NCI-H1105 treated with DMSO at 0.1 percent for 48 hours (cell line): ENCODE measurements at places on chromosomes 2 and 18.
A peak's percentile ranks its signal among the peaks of the same experiment; 100 is the strongest.

GRCh38 chr2:55985406-55985805, 61.8 kb upstream of the EFEMP1 start:
- DNase-seq, result no peak

DNA sequence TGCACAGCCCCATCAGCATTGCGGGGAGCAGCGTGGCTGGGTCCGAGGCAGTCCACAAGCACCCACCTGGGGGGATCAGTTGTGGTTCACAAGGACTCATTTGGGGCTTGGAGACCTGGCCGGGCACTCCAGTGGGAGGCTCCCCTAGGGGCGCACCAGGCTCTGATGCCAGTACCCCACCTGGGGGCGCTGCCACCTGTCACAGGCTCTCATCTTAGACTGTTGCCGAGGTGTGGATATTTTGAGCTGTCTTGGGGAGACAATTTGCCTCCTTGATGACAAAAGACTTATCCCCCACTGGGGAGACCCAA, 3.0 kb downstream of the ADRA2B start:
- no peak for DNase-seq

- no peak for DNase-seq
Observed at GRCh38 chr2:128236491-128237035, 82.1 kb downstream of the HS6ST1 start.

DNA sequence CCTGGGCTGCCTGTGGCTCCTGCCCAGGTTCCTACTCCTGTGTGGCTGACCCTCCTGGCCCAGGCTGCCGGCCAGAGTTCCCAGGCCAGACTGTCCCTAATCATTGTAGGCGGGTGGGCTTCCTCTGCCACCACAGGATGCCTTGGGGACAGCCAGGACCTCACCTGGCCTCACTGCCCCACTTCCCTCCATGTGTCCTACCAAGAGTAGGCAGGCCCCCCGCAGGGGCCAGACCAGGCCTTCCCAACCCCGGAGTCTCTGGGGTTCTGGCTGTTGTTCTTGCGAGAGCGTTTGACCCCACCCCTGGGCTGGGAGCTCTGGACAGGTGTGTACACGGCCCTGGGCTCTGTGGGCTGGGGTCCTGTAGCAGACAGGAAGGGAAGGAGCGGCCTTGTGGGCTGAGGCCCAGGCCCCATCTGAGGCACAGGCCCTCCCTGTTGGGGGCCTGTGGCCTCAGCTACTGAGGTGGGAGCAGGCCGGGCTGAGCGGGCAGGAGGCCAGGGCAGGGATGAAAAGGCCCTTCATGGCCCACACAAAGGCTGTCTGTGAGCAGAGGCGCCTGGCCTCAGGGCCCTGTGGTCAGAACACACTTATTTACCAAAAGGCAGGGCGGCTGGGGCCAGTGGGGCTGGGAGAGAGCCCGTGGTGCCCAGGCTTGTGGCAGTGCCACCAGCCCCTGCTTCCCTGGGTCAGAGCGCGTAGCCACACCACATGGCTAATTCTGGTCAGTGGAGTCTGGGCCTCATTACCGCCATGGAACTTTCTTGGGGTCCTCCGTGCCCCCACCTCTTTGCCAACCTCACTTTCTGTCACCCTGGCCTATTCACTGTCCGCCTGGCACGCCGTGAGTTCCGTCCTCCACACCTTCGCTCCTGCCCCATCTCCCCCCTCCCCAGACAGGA, 2.0 kb downstream of the SNORC start:
- no peak for DNase-seq

DNA sequence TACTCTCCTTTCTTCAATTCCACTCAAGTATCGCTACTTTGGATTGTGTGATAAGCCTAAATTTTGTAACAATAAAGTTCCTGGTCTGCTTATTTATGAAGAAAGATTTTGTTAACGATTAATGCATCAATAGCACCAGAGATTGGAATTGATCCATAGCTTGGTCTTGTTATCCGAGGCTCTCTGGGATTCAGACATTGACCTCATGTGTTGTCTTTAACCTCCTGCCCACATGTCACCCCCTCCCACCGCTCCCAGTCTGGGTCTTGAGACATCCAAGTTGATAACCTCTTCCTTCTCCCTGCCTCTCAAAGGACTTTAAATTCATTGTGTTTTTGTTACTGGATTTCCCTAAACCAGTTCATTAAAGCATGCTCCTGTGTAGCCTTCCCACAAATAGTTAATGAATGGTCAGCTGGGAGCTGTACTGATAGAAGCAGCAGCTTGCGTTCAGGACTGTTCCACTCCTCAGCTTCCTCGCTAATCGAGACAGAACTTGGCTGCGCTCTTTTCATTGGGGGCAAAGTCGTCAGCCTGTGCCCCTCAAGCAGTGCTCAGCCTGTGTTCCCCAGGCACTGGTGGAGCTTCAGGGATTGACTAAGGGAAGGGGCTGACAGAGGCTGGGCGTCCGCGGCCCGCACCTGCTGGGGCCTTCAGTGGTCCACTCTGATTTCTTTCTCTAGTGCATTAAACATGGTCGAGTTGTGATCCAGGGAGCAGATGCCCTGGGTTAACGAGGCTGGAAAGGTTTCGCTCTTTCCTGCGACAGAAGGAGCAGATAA, 18.9 kb downstream of the ASB1 start:
- no peak for DNase-seq

GRCh38 chr18:32478317-32478716, 7.6 kb upstream of the GAREM1 start:
- no peak for DNase-seq

GRCh38 chr2:238119756-238120462, 18.6 kb upstream of the KLHL30 start:
- no peak for DNase-seq

- no peak for DNase-seq
Observed at GRCh38 chr2:199278099-199278498, 179.6 kb downstream of the SATB2 start.

- no peak for DNase-seq
Observed at GRCh38 chr18:35178260-35178659, 62.6 kb upstream of the ZNF397 start.

GRCh38 chr2:221779614-221780067, 207.5 kb upstream of the EPHA4 start:
- no peak for DNase-seq

DNA sequence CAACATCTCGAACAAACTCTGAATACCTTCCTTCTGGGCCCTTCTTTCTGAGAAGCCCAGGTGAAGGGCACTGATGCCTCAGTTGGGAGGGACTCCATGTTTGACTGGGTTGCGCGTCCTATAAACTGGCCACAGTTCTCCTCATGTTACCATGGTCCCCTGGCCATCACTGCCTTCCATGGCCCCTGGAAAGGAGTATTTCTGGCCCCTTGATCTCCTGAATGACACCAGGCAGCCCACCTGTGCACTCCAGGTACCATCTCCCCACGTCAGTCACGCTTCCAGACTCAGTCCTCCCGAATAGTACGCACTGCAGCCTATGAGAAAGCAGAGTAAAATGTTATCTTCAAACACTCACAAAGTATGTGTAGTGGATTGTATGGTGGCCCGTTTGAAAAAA, 73.9 kb downstream of the ACKR3 start:
- no peak for DNase-seq

DNA sequence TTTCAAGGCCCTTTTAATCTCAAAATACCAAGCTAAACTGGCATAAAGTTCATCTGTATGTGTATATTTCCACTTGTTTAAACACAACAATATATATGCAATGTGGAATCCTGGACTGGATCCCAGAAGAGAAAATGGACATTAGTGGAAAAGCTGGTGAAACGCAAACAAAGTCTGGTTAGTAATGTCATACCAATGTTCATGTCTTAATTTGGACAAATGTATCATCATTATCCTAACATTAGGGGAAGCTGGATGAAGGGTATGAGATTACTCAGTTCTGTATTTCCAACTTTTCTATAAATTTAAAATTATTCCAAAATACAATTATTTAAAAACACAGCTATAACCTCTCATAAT, 3.8 kb downstream of the SP3 start:
- DNase-seq, result no peak

DNA sequence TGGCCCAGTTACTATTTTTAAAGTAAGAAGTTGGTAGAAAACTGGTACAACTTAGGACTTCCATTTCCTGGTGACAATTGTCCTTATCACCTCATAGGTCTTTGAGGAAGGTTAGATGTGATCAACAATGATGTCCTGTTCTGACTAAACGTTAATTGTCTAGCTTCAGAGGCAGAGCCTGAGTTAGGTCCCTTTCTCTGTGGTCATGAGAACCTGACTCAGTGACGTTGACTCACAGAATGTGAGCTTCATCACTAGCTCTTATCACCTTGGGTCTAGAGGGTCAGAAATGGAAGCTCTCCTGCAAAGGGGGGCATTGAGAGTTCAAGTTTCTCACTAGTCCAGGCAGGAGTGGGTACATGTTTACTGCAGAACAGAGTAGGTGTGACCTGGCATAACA, 60.6 kb upstream of the ATP8B1 start:
- no peak for DNase-seq

GRCh38 chr2:64501946-64502345, 22.2 kb upstream of the AFTPH start:
- DNase-seq, result no peak

GRCh38 chr18:27202741-27203140, 17.6 kb upstream of the CHST9 start:
- peak; percentile 19 for DNase-seq

GRCh38 chr18:3450799-3451182, 819 bp downstream of the TGIF1 start:
- DNase-seq, result no peak

- DNase-seq, result no peak
Observed at GRCh38 chr18:32553174-32553573, 82.5 kb upstream of the GAREM1 start.

DNA sequence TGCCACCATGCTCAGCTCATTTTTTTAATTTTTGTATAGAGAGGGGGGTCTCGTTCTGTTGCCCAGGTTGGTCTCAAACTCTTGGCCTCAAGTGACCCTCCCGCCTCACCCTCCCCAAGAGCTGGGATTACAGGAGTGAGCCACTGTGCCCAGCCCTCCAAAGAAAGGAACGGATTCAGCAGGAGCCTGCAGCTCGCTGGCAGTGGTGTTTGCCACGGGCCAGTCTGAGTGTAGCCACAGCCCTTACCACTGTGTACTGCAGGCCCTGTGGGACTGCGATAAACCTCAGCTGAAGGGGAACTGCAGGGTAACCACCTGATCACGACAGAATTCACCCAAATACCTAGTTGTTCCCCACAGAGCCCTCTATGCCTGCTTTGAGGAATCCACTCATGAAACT, 6.8 kb downstream of the COPS9 start:
- DNase-seq, result no peak

- DNase-seq, result no peak
Observed at GRCh38 chr2:19225126-19225525, 133.3 kb downstream of the OSR1 start.

- no peak for DNase-seq
Observed at GRCh38 chr2:223034221-223034975, 17.6 kb upstream of the KCNE4 start.

DNA sequence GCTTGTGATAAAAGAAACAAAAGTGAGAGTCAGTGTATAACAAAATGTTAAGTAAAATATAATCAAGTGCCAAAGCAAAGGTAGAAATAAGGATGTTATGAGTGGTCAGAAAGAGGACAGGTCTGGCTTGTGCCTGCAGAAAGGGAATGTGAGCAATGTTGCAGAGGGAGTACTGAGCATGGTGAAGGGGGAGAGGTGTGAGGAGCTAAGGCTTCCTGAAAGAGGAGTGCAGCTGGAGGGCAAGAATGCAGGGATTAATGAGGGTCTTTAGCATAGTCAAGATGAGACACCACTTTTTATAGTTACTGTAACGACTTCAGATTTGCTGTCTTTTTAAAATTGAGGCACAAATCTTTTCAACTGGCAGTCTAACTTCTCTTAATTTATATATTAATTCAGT, 22.0 kb upstream of the FIGN start:
- no peak for DNase-seq

DNA sequence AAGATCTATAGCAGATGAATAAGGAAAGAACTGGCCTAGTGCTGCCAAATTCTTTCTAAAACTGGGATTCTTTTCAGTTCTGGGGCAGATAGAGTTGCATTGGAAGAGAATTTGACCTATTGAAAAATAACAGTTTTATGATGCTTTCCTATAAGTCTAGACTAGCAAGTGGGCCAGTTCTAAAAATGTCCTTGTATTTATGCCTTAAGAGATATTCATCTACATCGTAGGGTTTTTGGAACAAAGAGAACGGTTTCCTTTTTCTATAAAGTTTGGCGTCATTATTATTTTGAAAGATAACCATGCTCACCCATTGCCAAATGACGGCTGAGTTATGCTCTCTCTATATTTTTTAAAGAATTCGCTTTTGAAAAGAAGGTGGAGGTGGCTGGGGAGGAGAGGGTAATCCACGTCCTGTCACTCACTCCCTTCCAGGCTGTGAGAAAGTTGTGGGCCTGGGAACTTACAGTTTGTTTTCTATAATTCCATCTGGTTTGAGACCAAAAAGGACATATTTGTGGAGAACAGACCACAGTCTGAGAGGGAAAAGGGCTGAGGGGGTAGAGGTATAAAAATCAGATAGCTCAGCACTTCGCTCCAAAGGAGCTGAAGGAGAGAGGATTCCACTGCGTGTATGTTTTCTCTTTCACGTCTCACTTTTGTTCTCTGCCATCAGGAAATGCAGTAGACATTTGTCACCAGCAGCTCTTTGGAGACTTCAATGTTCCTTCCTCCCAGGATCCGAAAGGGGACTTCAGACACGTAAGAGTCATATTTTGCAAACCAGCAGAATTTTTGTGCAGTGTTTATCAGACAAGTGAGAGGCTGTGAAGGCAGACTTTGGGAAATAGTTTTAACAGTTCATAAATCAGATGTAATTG, 281.9 kb upstream of the FN1 start:
- DNase-seq, result no peak

GRCh38 chr2:177694348-177694747, 301.8 kb downstream of the AGPS start:
- DNase-seq, result no peak

DNA sequence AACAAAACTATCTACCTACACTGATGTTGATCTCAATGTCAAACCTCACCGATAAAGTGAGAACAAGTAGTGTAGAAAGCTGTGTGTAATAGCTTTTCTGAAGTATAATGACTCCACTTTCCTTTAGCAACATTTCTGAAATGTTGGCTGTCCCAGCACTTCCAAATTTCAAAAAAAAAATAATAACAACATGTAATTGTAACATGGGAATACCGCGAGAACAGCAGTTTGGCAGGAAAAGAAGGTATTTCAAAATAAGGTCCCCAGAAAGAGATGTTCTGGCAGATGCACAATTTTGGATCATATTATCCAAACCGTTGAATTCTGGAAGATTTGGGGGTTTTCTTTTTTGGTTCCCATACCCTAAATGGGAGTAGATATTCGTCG, 352.0 kb downstream of the ARHGAP15 start:
- no peak for DNase-seq

GRCh38 chr2:109399066-109399465, 214.7 kb downstream of the SEPTIN10 start:
- no peak for DNase-seq

GRCh38 chr18:49935215-49935614, 121.9 kb upstream of the ACAA2 start:
- DNase-seq, result no peak

DNA sequence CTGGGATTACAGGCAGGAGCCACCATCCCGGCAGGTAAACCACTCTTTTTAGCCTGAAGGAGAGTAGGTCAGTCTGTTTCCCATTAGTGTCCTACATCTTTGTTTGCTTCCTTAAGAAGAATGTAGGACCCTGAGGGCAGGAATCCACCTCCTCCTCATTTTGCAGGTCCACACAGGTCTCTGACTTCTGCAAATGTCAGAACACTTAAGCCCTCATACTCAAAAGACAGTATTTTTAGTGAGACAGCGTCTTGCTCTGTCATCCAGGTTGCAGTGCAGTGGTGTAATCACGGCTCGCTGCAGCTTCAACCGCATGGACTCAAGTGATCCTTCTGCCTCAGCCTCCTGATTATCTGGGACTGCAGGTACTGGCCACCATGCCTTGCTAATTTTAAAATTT, 9.3 kb downstream of the PSTPIP2 start:
- no peak for DNase-seq
